ENCODE measurements at places on chromosomes 11 and 22.

- DNase-seq: no peak
Observed at GRCh38 chr22:23248583-23248982, 68.3 kb downstream of the BCR start.

DNA sequence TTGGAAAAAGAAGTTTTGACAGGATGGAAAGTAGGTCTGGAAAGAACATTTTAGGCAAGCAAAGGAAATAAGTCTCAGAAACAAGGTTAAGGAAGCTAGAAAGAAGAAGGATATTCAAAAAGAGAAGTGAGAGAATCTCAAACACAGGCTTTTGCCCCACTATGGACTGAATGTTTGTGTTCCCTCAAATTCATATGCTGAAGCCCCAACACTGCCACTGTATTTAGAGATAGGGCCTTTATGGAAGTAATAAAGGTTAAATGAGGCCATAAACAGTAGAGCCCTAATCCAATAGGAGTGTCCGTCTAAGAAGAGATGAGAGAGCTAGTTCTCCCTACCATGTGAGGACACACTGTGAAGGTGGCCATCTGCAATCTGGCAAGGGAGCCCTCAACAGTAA is 20.6 kb upstream of the RPS13 start:
- no peak for DNase-seq

DNA sequence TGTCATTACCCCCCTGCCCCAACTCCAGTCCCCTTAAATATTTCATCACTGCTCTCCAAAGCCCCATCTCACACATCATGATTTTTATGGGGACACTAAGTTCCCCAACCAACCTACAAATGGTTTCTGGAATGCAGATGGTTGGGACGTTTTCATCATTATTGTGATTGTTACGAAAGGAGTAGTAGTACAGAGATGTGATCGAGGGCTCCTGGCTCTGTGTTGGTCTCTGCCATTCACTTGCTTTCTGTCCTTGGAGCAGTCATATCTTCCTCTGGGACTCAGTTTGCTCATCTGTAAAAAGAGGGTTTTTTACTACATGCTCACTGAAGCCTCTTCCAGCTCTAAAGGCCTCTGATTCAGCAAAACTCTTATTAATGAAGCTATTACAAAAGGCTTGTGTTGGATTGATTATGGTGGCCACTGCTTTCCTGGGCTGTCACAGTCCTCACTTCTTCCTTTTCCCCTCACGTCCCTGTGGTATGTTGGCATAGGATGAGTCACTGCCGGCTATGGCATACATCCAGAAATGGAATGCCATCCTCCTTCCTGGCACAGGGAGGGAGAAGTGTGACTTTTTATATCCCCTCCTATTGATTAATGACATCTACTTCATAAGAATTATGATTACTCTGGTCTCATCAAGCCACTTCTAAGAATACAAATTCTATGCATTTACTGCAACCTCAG is 593.7 kb downstream of the METTL15 start:
- DNase-seq: no peak

DNA sequence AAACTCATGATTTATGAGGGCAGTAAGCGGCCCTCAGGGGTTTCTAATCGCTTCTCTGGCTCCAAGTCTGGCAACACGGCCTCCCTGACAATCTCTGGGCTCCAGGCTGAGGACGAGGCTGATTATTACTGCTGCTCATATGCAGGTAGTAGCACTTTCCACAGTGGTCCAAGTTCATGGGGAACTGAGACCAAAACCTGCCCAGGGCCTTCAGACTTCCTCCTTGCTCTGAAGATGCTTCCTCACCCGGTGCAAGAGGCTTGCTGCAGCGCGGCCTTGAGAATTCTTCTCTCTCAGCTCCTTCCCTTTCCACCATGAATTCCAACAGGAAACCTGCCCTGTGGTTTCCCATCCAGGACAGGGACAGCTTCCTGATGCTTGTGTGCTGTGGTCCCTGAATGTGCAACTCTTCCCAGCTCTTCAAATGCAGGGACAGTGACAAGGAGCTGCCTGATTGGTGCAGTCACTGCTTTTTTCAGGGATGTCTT is 53.9 kb downstream of the GGTLC2 start:
- no peak for DNase-seq

GRCh38 chr11:9755561-9756185 is 91.8 kb downstream of the SWAP70 start:
- no peak for DNase-seq

GRCh38 chr22:17891481-17892167 is 117.4 kb upstream of the BID start:
- DNase-seq: no peak

DNA sequence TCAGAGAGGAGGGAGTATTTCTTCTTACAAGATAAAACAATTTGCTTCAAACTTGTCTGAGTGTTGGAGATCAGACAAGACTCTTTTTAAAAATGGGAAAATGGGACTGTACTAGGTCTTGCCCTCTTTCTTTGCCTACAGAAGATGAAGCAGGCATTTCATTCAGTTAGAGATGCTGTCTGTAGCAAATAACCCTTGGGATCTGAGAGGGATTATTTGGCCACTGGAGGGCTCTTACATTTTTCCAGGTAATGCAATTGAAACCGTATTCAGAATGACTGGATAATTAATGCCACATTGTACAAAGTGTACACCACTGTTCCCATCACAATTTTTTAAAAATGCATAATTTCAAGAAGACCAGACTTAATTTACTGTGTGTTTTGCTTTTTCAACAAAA is 258.5 kb upstream of the KIRREL3 start:
- DNase-seq: no peak

DNA sequence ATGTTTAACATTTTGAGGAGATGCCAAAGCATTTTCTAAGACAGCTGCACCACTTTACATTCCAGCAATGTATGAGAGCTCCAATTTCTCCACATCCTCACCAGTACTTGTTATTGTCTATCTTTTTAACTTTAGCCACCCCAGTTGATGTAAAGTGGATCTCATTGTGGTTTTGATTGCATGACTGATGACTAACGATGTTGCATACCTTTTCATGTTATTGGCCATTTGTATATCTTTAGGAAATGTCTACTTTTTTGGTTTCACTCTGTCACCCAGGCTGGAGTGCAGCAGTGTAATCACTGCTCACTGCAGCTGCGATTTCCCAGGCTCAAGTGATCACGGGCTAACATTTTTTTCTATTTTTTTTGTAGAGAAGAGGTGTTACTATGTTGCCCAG is 8.9 kb downstream of the TTC28 start:
- no peak for DNase-seq

DNA sequence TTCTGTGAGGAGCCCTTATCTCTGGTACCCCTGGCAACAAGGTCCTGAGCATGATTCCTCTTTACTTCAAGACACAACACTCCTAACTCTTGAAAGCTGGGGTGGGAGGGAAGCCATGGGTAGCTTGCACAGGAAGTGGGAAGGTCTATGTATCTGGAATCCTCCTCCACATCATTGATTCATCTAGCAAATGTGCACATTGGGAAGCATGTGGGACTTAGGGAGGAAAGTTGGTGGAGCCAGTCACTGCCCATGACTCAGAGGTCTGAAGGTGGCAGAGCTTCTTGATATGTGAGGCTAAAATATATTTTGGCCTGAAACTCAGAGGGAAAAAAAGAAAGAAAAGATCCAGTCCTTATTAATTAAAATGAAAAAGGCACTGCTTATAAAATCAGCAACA is 1000.9 kb downstream of the DLG2 start:
- DNase-seq: no peak
